ENCODE measurements at places on chromosomes 6 and 20.

- peak; percentile 17 for DNase-seq
- peaks cover 16% of the 10 kb centered on the region for H3K4me1 ChIP-seq
- H3K4me3 ChIP-seq: peak overlapping the region; percentile 38
Measured at GRCh38 chr20:62860924-62861691, 514 bp downstream of the TCFL5 start.

DNA sequence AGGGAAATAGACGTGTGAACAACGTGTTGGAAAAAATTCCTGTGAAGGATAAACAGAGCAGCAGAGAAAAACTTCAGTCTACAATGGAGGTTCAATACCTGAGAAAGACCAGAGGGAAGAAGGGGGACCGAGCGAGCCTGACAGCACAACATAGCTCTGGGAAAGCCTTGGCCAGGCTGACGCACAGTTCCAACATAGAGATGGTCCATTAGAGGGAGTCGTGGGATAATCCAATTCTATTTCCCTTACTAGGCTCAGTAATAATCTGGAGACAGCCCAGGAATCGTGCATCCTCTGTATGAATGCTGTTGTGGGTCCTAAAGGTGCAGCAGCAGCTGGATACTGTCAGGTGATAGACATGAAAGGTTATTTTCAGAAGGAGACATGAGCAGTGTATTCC lies 370.8 kb upstream of the BTBD3 start:
- H3K4me3 ChIP-seq: no peak overlapping the region
- H3K27me3 ChIP-seq: no peaks in the 10 kb centered on the region
- no peak for DNase-seq

DNA sequence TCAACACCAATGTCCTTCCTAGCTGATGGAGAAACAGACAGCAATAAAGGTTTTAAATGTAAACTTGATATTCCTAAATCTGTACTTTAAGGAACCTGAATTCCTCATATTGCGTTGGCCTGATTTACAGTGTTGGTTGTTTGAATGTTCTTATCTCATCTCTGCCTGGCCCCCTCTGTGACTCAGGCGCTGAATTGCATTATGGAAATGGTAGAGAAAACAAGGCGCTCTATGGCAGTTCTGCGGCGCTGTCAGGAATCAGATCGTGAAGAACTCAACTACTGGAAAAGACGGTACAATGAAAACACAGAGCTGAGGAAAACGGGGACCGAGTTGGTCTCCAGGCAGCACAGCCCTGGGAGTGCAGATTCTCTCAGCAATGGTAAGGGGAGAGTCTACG lies 32.6 kb upstream of the C20orf144 start:
- peaks cover 67% of the 10 kb centered on the region for H3K36me3 ChIP-seq
- H3K4me3 ChIP-seq: no peak overlapping the region
- H3K27me3 ChIP-seq: no peaks in the 10 kb centered on the region
- no peak for DNase-seq

DNA sequence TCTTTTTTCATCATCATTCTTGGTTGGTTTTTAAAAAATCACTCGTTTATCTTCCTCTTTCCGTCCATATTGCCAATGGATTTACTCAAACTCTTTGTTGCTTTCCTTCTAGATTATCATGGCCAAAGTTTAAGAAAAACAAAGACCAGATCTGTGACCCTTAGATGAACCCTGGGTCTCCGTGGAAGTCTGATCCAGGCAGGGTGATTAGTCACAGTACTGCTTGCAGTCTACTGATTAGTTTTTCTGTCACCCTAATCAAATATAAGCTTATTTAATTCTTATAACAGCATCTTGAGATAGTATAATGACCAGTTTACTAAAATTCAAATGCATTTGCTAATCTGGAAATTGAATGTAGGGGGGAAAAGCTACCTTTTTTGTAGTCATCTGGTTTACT lies 6.0 kb upstream of the SMIM28 start:
- H3K27me3 ChIP-seq: no peaks in the 10 kb centered on the region
- no peak overlapping the region for H3K4me3 ChIP-seq
- H3K27ac ChIP-seq: no peak overlapping the region
- H3K36me3 ChIP-seq: no peaks in the 10 kb centered on the region
- H3K4me1 ChIP-seq: no peaks in the 10 kb centered on the region
- DNase-seq: no peak

DNA sequence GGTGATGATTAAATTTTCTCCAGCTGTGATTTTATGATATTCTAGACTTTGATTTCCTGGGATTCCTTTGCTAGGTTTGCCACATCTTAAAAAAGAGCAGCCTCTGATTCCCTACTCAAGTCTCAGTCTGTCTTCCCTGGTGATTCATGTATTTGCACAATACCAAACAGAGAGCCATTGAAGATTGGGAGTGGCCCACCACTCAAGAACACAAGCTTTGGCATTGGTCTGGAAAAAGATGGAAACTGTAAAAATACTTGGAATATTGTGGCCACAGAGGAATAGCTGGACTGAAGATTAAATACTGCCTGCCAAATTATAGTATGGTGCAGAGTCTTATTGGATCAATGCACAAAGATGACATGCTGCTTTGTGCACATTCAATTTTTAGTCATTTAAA lies 32.9 kb downstream of the PTCHD4 start:
- H3K4me3 ChIP-seq: no peak overlapping the region
- no peaks in the 10 kb centered on the region for H3K27me3 ChIP-seq
- H3K27ac ChIP-seq: no peak overlapping the region
- H3K36me3 ChIP-seq: no peaks in the 10 kb centered on the region
- H3K4me1 ChIP-seq: no peaks in the 10 kb centered on the region

DNA sequence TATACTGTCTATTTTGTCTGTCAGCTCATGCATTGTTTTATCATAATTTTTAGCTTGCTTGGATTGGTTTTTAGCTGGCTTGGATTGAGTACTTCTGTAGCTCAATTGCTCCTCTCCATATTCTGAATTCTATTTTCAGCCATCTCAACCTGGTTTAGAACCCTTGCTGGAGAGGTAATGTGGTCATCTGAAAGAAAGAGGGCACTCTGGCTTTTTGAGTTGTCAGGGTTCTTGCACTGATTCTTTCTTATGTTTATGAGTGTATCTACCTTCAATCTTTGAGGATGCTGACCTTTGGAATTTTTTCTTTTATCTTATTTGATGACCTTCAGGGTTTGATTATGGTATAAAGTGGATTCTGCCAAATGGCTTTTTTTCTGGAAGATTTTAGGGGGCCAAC lies 632.7 kb upstream of the ID4 start:
- no peak for DNase-seq
- H3K27ac ChIP-seq: no peak overlapping the region
- H3K36me3 ChIP-seq: no peaks in the 10 kb centered on the region
- no peaks in the 10 kb centered on the region for H3K27me3 ChIP-seq
- no peaks in the 10 kb centered on the region for H3K4me1 ChIP-seq

DNA sequence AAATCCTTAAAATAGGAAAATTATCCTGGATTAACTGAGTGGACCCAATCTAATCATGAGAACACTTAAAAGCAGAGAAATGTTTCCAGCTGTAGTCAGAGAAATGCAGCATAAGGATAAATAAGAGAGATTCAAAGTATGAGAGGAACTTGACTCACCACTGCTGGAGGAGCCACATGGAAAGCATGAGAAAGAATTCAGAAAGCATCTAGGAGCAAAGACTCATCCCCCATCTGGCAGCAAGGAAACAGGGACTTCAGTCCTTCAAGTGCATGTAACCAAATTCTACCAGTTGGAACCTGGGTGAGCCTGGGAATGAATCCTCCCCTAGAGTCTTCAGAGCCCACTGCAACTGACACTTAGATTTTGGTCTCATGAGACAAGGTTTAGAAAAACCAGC lies 33.7 kb downstream of the RNF146 start:
- no peaks in the 10 kb centered on the region for H3K36me3 ChIP-seq
- peaks cover 2% of the 10 kb centered on the region for H3K4me1 ChIP-seq
- no peak for DNase-seq
- no peak overlapping the region for H3K27ac ChIP-seq
- no peaks in the 10 kb centered on the region for H3K27me3 ChIP-seq

DNA sequence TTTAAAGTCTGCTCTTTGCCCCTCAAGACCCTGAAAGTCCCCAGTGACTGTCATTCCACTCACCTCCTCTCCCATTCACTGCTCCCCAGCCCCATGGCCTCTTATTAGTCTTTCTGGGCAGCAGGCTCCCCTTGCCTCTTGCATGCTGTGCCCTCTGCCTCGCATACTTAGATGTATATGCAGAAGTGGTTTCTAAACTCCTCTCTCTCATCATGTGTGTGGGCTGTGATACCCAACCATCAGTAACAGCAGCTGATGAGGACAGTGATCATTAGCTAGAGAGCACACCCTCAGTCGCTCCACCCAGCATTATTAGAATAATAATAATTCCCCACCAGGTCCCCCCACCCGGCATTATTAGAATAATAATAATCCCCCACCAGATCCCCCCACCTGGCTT lies 14.5 kb downstream of the PKIG start:
- H3K4me1 ChIP-seq: peaks cover 11% of the 10 kb centered on the region
- no peak overlapping the region for H3K27ac ChIP-seq
- H3K4me3 ChIP-seq: no peak overlapping the region
- H3K27me3 ChIP-seq: no peaks in the 10 kb centered on the region

GRCh38 chr6:9467741-9468140 lies 947.1 kb downstream of the TFAP2A start:
- no peak overlapping the region for H3K4me3 ChIP-seq
- H3K36me3 ChIP-seq: no peaks in the 10 kb centered on the region
- DNase-seq: no peak
- no peaks in the 10 kb centered on the region for H3K27me3 ChIP-seq
- H3K27ac ChIP-seq: no peak overlapping the region

- no peaks in the 10 kb centered on the region for H3K36me3 ChIP-seq
- no peaks in the 10 kb centered on the region for H3K27me3 ChIP-seq
- H3K4me3 ChIP-seq: peak overlapping the region; percentile 74
- DNase-seq: no peak
Measured at GRCh38 chr6:11538052-11538818, 686 bp downstream of the TMEM170B start.

- no peak overlapping the region for H3K27ac ChIP-seq
- H3K36me3 ChIP-seq: no peaks in the 10 kb centered on the region
- DNase-seq: no peak
- no peaks in the 10 kb centered on the region for H3K27me3 ChIP-seq
- H3K4me1 ChIP-seq: no peaks in the 10 kb centered on the region
Measured at GRCh38 chr6:147676495-147677199, 168.2 kb downstream of the SAMD5 start.

DNA sequence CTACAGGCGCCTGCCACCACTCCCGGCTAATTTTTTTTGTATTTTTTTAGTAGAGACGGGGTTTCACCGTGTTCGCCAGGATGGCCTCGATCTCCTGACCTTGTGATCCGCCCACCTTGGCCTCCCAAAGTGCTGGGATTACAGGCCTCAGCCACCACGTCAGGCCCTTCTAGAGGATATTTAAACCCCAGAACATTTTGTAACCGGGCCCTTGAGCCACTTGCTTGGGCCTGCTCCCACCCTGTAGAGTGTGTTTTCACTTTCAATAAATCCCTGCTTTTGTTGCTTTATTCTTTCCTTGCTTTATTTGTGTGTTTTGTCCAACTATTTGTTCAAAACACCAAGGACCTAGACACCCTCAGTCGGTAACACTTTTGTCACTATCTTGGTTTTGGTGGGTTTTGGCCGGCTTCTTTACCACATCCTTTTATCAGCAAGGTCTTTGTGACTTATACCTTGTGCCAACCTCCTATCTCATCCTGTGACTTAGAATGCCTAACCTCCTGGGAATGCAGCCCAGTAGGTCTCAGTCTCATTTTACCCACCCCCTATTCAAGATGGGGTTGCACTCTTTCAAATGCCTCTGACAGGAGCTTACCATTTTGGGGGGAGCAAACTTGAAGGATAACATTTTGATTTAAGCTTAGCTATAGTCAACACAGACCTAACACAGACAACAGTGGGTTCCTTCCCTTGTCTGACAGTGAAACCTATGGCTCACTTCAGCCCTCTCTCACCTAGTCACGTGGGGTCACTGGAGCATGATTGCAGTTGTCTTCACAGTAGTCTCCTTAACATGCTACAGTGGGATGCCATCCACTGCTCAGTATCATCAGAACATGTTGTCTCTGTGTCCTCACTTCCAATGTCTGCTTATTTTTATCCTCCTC lies 27.9 kb upstream of the KIF6 start:
- no peak for DNase-seq
- H3K4me1 ChIP-seq: no peaks in the 10 kb centered on the region
- no peak overlapping the region for H3K4me3 ChIP-seq
- no peaks in the 10 kb centered on the region for H3K36me3 ChIP-seq

DNA sequence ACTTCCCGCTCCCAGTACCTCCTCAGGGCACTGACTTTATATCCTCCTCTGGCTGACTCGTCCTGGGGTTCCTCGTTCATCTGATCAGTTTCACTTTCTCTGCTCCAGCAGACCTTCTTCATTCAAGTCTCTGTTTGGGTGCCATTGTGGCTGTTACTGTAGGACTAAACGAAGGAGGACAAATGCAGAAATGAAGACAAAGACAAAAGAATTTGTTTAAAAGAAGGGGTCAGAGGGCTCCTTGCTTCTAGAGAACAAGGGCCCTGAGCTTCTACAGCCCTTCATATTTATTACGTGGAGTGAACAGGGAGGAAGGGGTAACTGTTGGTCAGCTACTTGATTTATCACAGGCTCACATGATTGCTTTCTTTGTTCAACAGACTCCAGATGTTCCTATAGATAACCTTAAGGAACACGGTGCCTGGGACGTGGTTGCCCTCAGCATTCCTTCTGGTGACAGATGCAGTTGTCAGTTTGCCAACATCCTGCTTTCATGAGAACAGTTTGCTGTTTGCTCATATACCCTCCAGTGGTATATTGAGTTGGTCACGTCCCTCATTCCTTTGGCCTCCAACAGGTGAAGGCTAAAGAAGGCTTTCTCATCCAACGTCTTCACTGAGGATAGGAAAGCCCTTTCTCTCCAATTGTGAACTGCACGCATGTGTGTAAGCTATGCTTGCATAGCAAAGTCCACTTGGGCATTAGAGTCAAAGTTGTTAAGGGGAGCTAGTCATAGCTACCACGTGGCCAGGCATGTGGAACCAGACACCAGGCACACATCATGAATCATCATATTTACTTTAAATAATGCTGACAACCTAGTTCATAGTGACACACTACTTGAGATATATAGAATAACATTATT lies 69.1 kb upstream of the BTN3A2 start:
- no peak for DNase-seq
- no peaks in the 10 kb centered on the region for H3K4me1 ChIP-seq
- H3K27ac ChIP-seq: no peak overlapping the region
- H3K4me3 ChIP-seq: no peak overlapping the region

GRCh38 chr20:43921227-43921780 lies 6.7 kb downstream of the TOX2 start:
- H3K4me1 ChIP-seq: peaks cover 39% of the 10 kb centered on the region
- peaks cover 51% of the 10 kb centered on the region for H3K27me3 ChIP-seq
- no peak overlapping the region for H3K27ac ChIP-seq
- no peak for DNase-seq
- H3K4me3 ChIP-seq: no peak overlapping the region

- H3K4me3 ChIP-seq: peak overlapping the region; percentile 97
- peak overlapping the region; percentile 53 for H3K27ac ChIP-seq
- H3K36me3 ChIP-seq: no peaks in the 10 kb centered on the region
- DNase-seq: peak; percentile 6
- peaks cover 4% of the 10 kb centered on the region for H3K4me1 ChIP-seq
Measured at GRCh38 chr6:119348096-119348747, 1.3 kb downstream of the MAN1A1 start.

GRCh38 chr20:43022081-43022480 lies 167.6 kb downstream of the PTPRT start:
- no peak for DNase-seq
- no peak overlapping the region for H3K27ac ChIP-seq
- no peaks in the 10 kb centered on the region for H3K4me1 ChIP-seq
- H3K27me3 ChIP-seq: no peaks in the 10 kb centered on the region

Data from T-cell (primary cell).